ENCODE measurements at places on chromosomes 16 and 17.

- DNase-seq: no peak
Measured at GRCh38 chr16:78593352-78593751, 493.9 kb downstream of the WWOX start.

GRCh38 chr17:82775001-82775823 lies 23.3 kb downstream of the TBCD start:
- DNase-seq: peak; percentile 43

DNA sequence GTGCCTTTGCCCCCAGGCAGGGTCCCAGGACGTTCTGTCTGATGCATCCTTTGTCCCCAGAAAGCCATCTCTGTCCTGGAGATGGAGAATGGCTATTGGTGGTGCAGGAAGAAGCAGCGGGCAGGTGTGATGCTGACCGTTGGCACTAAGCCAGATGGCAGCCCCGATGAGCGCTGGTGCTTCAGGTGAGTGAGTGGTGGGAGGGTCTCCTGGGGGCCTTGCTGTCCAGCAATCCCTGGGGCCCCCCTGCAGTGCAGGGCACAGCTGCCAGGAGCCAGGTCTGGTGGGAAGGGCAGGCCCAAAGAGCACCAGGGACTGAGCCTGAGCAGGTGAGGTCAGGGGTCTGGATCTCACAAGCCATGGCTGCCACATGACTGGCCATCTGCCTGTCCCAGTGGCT lies 18.1 kb downstream of the TRPV2 start:
- DNase-seq: no peak

DNA sequence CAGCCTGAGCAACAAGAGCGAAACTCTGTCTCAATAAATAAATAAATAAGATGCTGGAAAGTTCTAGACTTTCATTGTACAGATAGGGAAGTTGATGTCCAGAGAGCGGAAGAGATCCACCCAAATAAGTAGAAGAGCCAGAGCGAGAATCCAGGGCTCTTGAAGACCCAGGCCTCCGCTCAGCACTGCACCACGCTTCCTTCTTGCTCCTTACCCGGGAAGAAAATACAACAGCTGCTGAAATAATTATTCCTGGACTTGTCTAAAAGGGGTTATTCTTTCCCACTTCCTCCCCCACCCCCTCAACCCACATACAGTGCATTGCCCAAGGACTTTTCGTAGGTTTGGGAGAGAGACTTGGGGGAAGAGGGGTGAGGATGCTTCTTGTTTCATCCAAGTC lies 26.7 kb downstream of the CDK5RAP3 start:
- DNase-seq: no peak

GRCh38 chr16:70688246-70688742 lies 2.4 kb upstream of the MTSS2 start:
- DNase-seq: no peak

DNA sequence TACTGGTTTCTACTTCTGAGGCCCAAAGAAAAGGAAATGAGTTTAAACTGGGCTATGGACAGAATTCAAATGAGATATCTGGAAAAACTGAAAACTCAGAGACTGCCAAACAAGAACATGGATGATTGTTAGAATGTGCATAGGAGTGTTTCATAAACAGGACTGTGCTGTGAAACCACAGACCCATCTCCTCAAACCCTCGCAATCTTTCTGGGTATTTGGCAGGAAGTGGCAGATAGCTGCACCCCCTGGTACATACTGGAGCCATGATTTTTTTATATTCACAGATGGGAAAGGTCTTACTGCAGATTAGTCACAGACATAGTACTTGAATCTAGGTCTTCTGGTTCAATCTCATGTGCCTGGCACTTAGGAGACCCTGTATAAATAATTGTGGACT lies 145.0 kb downstream of the CCDC182 start:
- peak; percentile 31 for DNase-seq

- DNase-seq: no peak
Measured at GRCh38 chr17:7563115-7563869, 1.6 kb downstream of the SENP3 start.

GRCh38 chr16:9755081-9755480 lies 427.1 kb downstream of the GRIN2A start:
- DNase-seq: no peak

DNA sequence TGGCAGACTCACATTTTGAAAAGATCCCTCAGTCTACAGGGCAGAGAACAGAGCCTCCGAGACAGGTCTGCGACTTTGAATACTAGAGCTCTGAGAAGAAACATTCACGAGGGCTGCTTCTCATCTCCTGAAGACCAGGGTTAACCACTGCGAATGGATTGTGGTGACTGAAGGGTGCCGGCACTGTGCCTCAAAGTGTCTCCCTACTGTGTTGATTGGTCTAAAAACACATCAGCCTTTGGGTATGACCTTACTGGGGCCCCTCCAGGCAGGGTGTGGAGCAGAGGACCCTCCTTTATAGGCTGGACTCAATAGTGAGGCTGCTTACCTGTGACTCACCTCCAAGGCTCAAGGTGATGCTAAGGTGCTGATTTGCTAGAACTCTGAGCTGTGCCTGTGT lies 2.6 kb upstream of the LGALS9 start:
- no peak for DNase-seq

DNA sequence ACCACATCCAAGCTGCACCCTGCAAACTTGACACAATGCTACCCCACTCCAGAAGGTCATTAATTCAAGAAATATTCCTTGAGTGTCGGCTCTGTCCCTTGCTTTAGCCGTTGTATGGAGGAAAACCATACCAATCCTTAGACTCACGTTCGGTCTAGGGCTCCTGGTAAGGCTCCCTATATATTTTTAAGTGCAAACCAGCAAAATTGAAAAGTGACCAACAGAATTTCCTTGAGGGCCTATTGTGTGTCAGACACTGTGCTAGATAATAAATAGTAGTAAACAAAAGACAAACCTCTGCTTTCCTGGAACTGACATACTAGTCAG lies 390 bp upstream of the BBS2 start:
- DNase-seq: no peak

GRCh38 chr17:72244494-72244893 lies 123.7 kb downstream of the SOX9 start:
- no peak for DNase-seq

GRCh38 chr17:82212331-82213250 lies at the start of gene CCDC57:
Gene CCDC57, minus strand, starts transcription at chr17:82212842. Its CDS starts 10,898 bp downstream, at chr17:82201944.
- DNase-seq: peak; percentile 74

DNA sequence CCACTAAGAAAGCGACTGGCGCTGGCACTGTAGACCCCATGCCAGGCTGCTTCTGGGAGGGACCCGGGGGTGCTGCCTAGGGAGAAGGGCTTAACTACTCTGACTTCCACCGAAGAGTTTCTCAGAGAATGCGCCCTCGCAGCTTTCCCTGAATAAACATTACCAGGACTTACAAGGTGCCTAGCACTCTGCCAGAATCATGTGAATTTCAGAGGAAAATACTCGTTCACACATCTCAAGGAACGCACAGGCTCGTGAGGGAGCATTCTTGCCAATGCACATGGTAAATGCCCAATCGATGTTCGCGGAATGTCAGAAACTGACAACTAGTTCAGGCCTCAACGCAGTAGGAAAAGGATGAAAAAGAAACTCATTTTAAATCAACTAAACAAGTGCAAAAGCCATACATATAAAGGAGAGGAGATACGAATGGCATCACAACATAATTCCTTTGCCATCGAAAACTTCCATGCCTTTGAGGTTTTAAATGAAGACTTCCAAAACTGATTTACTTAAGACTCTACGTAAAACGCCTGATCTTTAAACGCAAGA lies 999 bp downstream of the CMC2 start:
- no peak for DNase-seq

GRCh38 chr16:24009955-24010354 lies 174.2 kb downstream of the PRKCB start:
- no peak for DNase-seq

DNA sequence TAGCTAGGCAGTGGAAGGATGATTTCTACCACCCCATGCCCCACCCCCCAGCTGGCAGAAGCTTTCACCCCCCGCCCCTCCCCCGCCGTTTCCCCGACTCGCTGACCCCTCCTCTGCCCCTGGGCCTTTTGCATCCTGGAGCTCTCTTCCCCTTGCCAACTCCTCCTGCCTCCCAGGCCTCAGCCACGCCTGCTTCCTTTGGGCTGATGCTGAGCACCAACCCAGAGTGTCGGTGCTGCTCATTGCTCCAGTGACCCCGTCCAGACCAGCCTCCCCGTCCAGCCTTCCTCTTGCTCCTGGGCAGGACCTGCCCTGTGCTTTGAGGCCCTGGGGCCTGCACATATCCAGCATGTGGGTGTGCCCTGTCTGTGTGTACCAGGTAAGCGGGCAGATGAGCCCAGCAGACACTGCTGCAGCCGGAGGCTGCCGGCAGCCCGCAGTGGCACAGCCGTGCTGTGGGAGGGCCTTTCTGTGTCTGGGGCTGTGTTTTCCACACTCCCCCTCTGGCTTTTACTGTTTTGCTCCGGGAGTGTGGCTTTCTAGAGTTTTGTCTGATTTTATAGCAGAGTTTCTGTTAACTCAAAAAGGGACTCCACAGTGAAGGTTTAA lies 72.9 kb downstream of the JPH3 start:
- DNase-seq: no peak

DNA sequence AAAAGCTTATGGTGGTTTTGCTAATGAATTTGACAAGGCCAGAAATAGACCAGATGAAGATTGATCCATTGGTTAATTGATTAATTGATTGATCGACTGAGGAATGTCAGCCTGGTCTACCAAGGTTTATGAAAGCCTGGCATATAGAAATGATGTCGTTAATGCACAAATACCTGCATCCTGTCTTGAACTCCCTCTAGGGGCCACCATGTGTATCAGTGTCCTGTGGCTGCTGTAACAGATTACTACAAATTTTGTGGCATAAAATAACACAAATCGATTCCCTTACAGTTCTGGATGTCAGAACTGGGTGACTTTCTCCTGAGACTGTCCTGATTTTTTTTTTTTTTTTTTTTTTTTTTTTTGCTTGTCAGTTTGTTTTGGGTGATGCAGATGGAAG lies 553.2 kb downstream of the MAF start:
- DNase-seq: peak; percentile 18

DNA sequence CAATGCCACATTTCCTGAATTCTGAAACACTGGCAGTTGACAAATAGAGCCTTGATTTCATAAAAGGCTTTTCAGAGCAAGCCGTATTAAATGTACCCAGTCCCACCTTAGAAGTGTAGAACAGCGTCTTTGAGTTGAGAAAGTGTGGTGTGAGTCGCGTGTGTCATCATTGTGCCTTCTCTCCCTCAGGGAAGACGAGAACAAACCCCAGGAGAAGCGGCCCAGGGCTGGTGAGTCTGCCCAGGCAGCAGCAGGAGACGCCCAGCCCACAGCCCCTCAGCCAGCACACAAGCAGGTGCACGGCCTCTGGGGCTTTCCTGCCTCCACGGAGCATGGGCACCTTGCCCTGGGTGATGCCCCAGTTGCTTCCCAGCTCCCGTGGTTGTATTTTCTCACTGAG lies 34.0 kb downstream of the CIBAR2 start:
- DNase-seq: no peak

- DNase-seq: no peak
Measured at GRCh38 chr17:2083613-2084035, 28.7 kb downstream of the HIC1 start.

Measured in activated naive CD4-positive, alpha-beta T cell treated with Interleukin-2 at 50 U/mL for 16 hours (primary cell).